Activated effector memory CD4-positive, alpha-beta T cell treated with Interleukin-2 at 50 U/mL for 16 hours (primary cell): ENCODE measurements at places on chromosomes 5 and 9.

DNA sequence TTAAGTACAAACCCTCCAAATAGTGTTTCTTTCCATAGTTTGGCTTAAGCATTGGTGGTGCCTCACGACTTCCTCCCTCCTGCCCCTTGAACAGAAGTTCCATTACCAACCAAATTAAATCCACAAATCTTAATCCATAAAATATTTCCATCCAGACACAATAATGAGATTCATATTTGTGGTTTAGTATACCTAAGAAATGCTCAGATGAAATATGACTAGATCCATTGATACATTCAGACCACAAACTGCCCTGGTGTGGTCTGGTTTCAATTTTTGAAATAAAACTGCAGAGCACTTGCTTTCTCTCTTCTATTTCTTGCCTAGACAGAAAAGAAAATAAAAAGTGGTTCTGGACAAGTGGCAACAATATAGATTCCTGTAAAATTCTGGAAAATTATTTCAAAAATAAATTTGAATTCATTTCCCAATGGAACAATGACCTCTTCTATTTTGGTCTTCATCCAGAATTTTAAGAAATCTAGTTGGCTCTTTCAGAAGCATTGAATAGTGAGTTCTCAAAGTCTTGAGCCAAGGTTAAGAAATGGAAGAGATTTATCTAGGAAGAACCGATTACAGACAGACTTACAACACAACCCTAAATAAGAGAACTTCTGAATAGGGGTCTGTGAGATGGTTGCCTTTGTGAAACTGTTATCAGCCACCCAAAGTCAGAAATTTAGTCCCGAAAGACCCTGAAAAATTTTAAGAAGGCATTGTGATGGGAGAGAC is 14.0 kb downstream of the TNC start:
- DNase-seq, result no peak

DNA sequence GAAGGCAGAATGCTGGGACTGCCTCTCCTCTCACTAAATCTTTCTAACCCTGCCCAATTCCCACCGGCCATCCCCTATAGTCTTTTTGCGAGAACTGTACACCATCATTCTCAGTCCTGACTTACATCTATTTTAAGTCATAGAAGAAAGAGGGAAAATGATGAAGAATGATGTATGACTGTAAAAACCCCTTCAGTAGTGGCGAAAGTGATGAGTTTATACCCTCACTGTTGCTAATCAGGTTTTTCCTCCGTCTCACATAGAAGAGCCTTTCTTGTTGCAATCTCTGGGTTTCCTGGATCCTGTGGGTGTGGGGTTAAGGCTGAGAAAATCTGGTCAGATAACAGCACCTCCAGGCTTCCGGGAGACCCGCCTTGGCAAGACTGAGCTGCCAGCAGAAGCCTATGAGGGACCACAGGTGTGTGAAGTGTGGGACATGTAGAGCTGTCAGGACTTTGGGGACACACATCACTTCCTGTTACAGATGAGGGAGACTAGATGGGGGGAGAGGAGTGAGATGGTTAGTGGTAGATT is 147.1 kb upstream of the SLC12A2 start:
- DNase-seq, result no peak

- no peak for DNase-seq
Measured at GRCh38 chr5:178325311-178325678, 92.7 kb upstream of the PHYKPL start.

DNA sequence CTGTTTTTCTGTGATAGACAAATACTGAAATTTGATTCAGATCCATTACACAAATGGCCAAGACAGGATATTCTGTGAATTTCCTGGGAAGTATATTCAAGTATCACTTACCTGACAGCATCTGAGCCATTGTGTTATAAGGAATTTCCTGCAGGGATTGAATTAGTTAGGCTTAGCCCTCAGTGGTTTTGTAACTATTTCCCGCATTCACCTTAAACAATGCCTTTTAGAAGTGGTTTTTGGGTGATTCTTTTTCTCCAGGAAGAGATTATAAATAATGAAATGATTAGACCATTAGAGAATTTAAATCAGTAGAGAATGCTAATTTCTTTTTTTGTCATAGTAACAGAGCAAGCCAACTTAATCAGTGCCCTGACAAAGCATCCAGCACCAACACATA is 30.6 kb downstream of the ITGA1 start:
- DNase-seq, result no peak

- no peak for DNase-seq
Measured at GRCh38 chr5:130141659-130142320, 237.5 kb downstream of the CHSY3 start.

DNA sequence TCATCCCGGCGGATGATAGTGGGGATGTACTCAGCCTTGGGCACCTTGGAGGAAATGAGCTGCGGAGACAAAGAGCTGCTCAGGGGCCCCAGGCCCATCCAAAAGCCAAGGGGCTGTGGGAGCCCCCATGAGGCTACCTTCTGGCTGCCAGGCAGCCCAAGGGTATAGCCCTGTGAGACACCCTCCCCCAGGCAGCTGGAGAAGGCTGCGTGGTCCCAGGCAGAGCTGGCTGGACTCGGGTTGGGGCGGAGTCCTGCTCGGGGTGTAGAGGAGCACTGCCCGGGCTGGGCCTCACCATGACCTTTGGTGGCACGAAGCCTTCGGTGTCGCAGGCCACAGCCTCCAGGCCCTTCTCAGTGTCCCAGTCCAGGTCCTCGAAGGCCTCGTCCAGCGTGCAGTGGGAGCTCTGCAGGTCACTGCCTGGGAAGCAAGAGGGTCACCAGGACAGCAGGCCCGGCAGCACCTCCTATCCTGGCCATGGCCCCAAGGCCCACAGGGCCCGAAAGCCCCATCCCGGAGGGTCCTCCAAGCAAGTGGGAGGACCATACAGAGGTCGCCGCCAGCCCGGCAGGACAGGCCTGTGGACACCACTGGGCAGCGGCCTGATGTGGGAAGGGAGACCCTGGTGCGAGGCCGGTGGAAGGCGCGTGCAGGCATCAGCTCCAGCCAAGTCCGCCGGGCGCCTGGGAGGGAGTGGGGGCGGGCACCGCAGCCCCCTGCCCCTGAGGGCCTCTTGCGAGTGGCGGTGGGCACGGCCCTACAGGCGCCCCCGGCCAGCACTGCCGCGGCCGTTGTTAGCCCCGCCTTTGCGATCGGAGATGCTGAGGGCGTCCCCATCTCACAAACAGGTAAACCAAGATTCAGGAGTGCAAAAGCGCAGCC is 6.1 kb downstream of the NSMF start:
- no peak for DNase-seq

DNA sequence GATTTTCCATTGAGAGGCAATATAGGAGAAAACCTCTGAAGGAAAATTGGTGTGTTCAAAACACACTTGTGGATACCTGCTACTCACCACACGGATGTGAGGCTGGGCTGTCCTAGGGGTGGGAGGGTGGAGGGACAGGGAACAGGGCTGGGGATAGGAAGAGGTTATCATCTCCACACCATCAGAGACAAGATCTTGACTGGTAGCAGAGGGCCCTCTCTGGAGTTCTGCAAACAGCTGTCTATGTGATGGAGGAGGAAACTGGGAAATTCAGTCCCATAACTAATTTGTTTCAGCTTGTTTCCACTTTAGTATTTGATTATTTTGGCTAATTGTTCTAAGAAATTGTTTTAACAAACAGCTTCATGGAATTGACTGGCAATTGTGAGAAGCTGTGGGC is 91.6 kb upstream of the FSTL4 start:
- DNase-seq, result no peak
